ENCODE measurements at places on chromosomes 1 and 21. TPM values are rescaled to one million over a fixed set of nuclear protein-coding genes. Genes with fewer than 3 reads are reported as not detected.

Gene SELE
- not detected for total RNA-seq

Gene PDE4B
- 18.0 TPM for total RNA-seq

DNA sequence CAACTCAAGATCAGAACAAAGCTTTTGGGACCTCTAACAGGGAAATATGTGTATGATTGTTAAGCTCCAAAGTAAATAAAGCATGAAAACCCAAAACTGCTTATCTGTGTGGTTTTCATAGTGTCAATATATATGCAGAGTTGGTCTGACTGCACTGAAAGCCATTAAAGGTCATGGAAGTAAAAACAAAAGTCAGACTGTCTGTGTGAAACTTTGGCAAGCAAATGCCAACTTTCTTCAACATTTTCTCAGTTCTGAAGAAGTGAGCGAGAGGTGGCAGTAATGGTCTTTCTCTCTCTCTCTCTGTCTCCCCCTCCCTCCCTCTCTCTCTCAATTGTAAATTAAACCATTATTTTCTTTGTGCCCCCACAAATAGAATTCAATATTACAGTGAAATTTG, 100.1 kb upstream of the S1PR1 start:
- no peaks in the 10 kb centered on the region for H3K27me3 ChIP-seq
- H3K4me3 ChIP-seq, result no peak overlapping the region
- peaks cover 6% of the 10 kb centered on the region for H3K4me1 ChIP-seq
- no peaks in the 10 kb centered on the region for H3K36me3 ChIP-seq

GRCh38 chr21:22575165-22575584, 1577.0 kb downstream of the NCAM2 start:
- H3K27me3 ChIP-seq, result no peaks in the 10 kb centered on the region
- no peak overlapping the region for H3K4me3 ChIP-seq
- DNase-seq, result peak; percentile 7
- no peaks in the 10 kb centered on the region for H3K36me3 ChIP-seq
- no peak overlapping the region for H3K27ac ChIP-seq

DNA sequence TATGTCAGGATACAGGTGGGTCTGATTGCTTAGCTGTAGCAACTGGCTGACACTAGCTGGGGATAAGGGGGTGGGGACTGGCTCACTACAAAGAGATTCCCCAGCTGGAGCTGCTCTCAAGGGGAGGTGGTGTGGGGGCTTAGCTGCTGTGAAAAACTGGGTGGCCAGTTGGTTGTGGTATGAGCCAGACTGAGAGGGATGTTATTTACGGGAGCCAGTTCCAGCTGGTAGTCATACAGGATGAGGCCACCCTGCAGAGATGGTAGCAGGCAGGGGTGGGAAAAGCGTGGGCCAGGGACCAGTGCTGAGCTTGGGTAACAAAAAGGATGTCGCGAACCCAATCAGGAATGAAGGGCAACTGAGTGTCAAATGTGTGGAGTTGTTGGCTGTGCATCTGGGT, 204.0 kb upstream of the C21orf91 start:
- no peak for DNase-seq
- no peaks in the 10 kb centered on the region for H3K36me3 ChIP-seq

DNA sequence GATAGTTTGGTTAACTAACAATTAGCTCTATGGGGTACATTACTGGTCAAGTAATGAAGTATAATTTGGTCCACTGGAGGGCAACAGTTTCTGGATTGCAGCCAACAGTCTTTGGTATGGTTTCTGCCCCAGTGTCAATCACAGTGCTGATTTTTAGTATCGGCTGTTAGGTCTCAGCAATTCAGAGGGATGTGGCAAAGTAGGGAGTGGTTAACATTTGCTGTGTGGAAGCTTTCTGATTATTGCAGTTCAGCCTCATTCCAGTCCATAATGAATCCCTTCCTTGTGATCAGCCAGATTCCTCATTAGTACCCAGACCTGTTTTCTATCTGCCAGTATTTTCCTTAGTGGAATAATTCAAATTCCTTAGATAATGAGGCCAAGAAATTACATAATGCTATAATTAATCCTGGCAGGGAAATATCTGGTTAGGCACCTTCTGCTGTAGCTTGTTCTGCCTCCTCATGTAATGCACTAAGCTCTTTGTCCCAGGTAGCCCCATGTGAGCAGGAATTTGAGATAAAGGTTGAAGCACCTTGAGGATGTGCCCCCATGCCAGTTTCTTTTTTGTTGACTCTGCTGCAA, 14.0 kb downstream of the F3 start:
- no peak overlapping the region for H3K4me3 ChIP-seq
- H3K4me1 ChIP-seq, result no peaks in the 10 kb centered on the region
- no peaks in the 10 kb centered on the region for H3K27me3 ChIP-seq

DNA sequence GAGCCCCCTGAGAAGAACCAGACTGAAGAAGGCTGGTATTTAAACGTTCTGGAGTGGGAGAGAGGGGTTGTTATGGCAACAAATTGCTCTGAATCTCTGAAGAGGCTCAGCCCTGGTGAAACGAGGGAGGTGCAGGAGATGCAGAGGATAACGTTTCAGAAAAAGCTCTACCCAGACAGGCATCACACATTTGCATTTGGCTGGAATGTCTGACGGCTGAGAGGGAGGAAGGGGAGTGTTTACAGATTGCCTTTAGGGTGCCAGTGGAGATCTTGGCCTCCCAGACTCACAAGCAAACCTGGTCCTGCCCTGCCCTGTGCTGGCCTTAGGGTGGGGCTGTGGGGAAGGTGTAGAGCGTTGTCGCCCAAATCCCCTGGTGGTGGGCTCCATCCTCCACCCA, 169.0 kb upstream of the AJAP1 start:
- DNase-seq, result no peak
- H3K27ac ChIP-seq, result no peak overlapping the region
- H3K4me1 ChIP-seq, result no peaks in the 10 kb centered on the region
- H3K27me3 ChIP-seq, result no peaks in the 10 kb centered on the region
- H3K4me3 ChIP-seq, result no peak overlapping the region

DNA sequence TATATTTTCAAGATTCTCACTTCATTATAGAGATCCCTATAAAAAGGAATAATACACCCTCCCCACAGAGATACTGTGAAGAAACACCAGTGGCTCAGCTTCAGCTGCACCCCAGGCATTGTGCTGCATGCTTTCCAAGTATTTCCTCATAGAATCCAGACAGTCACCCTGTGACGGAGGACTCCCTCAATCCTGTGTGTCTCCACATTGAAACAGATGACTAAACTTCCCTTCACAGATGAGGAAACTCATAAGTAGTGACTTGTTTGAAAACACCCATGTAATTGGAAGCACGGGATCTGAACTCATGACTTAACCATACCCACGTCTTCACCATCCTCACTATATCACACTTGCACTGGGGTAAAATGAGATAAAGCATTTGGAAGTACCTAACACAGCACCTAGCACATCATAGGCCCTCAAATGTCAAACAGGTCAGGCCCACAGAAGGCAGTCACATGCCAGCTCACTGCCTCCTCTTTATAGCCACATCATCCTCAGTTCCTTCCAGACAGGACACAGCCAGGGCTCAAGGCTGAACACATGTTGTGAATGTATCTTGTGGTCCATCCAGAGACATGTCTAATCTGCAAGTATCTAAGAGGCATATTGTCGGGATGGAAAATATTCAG, 55.2 kb downstream of the GPR161 start:
- H3K4me3 ChIP-seq, result no peak overlapping the region
- H3K27me3 ChIP-seq, result no peaks in the 10 kb centered on the region
- peaks cover 5% of the 10 kb centered on the region for H3K4me1 ChIP-seq
- H3K27ac ChIP-seq, result no peak overlapping the region
